ENCODE measurements at places on chromosomes 12 and 14. TPM values are rescaled to one million over a fixed set of nuclear protein-coding genes. Genes with fewer than 3 reads are reported as not detected.

DNA sequence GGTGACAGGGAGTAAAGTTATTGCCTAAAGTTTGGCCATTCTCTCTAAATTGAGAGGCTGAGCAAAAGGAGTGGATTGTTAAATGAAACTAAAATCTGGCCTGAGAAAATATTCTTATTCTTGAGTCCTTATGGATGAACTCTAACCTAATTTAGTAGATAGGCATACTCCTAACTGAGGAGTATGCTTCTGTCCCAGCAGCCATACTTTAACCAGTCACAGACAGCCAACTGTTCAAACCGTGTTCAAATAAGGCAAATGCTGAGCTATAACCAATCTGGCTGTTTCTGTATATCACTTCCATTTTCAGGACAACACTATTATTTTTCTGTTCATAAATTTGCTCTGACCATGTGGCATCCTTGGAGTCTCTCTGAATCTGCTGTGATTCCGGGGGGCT is 75.9 kb upstream of the RERGL start:
- no peaks in the 10 kb centered on the region for H3K27me3 ChIP-seq
- no peak overlapping the region for H3K4me3 ChIP-seq
- no peaks in the 10 kb centered on the region for H3K36me3 ChIP-seq
- H3K4me1 ChIP-seq: no peaks in the 10 kb centered on the region

DNA sequence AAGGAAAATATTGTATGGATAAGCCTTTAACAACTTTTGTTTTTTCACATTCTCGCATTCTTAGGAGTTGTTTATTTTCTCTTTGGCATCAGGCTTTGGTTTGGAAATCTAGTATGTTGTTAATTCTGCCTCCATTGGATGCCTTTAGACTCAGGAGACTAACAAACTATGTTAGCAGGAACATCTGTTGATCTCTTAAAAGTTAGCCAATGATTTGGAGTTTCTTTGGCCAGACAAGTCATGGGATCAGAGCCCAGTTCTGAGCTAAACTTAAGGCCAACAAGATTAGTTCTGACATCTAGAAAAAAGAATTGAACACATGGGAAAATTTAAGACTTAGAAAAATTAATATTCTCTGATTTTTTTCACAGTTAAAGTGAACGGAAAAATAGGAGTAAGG is 35.3 kb upstream of the STRAP start:
- no peaks in the 10 kb centered on the region for H3K4me1 ChIP-seq
- H3K27ac ChIP-seq: no peak overlapping the region
- H3K27me3 ChIP-seq: no peaks in the 10 kb centered on the region
- H3K4me3 ChIP-seq: no peak overlapping the region
- no peaks in the 10 kb centered on the region for H3K36me3 ChIP-seq

DNA sequence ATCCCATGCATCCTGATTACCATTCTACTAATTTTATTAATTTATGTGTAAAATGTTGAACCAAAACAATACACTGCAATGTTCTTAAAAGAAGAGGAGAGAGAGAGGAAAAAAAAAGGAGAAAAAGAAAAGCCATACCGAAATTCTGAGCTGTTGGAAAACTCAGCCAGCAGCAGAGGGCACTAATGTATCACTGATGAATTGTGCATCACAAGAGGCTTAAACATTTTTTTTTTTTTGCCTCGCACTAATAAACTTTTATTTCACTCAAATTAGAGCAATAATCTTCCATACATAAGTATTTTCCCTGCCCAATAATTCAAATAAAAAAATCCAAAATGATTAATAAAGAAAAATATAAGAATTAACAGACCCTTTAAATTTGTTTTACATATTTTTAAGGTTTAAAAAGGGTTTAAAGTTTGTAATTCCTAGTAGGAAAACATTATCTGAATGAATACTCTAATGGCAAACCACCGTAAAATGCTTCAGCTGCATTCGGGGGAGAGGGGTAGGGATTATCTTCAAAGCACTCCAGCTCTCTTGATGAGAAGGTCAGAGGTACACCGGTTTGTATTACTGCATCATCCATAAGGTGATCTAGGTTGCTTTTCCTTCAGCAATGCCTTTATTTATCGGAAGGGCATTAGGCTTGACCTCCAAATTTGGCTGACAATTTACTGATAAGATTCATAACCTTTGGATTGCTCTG is 41.9 kb downstream of the ATP23 start:
- H3K4me3 ChIP-seq: no peak overlapping the region
- no peaks in the 10 kb centered on the region for H3K4me1 ChIP-seq
- H3K27me3 ChIP-seq: no peaks in the 10 kb centered on the region
- no peak overlapping the region for H3K27ac ChIP-seq
- no peak for DNase-seq

GRCh38 chr14:97456958-97457357 is 659.8 kb downstream of the VRK1 start:
- no peaks in the 10 kb centered on the region for H3K4me1 ChIP-seq
- H3K27me3 ChIP-seq: no peaks in the 10 kb centered on the region
- DNase-seq: no peak
- H3K27ac ChIP-seq: no peak overlapping the region

DNA sequence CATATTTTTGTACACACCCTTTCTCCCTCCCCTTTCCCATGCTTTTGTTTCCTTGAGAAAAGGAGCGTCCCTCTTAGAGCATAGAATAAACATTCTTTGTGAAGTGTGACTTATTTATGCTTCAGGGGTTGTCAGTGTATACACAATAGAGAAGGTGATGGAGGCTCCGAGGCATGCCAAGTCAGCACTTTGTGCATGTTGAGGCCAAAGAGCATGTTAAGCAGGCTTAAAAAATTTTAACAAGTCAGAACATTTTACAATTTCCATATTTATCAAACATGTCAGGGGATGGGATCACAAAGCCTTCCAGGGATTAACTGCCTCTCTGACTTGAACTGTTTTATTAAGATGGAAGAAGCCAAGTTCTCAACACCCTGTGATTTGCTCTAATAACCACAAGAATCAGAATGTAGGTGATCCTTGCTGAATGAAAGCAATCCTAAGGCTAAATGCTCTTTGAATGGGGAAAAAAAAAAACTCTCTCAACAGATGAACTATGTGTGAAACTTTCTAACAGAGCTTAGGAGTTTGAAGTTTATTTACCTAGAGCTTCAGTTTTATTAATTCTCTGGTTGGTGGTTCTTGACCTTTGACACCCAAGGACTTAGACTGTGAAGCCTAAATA is 223.1 kb downstream of the RAD51B start:
- H3K4me1 ChIP-seq: no peaks in the 10 kb centered on the region
- no peak overlapping the region for H3K4me3 ChIP-seq
- H3K36me3 ChIP-seq: no peaks in the 10 kb centered on the region
- no peak overlapping the region for H3K27ac ChIP-seq

GRCh38 chr14:61089126-61089750 is 108.2 kb downstream of the SLC38A6 start:
- H3K4me1 ChIP-seq: no peaks in the 10 kb centered on the region
- H3K4me3 ChIP-seq: no peak overlapping the region
- H3K27me3 ChIP-seq: no peaks in the 10 kb centered on the region
- no peak for DNase-seq

GRCh38 chr14:91919814-91920213 is 27.7 kb downstream of the FBLN5 start:
- H3K4me1 ChIP-seq: no peaks in the 10 kb centered on the region
- no peaks in the 10 kb centered on the region for H3K36me3 ChIP-seq
- H3K4me3 ChIP-seq: no peak overlapping the region
- DNase-seq: no peak
- H3K27ac ChIP-seq: no peak overlapping the region

The MYH6 gene
- total RNA-seq: not detected

The CMTM5 gene
- total RNA-seq: not detected

DNA sequence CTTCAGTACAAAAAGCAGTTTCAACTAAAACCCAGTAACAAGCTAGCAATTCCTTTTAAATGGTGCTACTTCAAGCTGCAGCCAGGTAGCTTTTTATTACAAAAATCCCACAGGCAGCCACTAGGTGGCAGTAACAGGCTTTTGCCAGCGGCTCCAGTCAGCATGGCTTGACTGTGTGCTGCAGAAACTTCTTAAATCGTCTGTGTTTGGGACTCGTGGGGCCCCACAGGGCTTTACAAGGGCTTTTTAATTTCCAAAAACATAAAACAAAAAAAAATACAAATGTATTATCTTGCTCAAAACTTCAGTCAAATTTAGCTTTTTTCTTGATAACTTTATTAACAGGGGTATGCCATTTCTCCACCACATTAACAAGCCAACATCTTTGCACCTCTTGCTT is 3.6 kb upstream of the CLEC4E start:
- H3K36me3 ChIP-seq: no peaks in the 10 kb centered on the region
- no peaks in the 10 kb centered on the region for H3K27me3 ChIP-seq
- H3K4me1 ChIP-seq: no peaks in the 10 kb centered on the region
- no peak overlapping the region for H3K4me3 ChIP-seq

The TIMM9 gene
- total RNA-seq: 53.2 TPM

The HOXC12 gene
- total RNA-seq: 0.27 TPM

GRCh38 chr14:105914738-105915385 is 388.5 kb downstream of the TMEM121 start:
- no peaks in the 10 kb centered on the region for H3K4me1 ChIP-seq
- no peak overlapping the region for H3K27ac ChIP-seq
- H3K36me3 ChIP-seq: no peaks in the 10 kb centered on the region
- no peak for DNase-seq
- no peak overlapping the region for H3K4me3 ChIP-seq

GRCh38 chr12:127063339-127064072 is 1203.5 kb upstream of the TMEM132C start:
- H3K36me3 ChIP-seq: peaks cover 22% of the 10 kb centered on the region
- peak overlapping the region; percentile 65 for H3K4me3 ChIP-seq
- H3K27me3 ChIP-seq: no peaks in the 10 kb centered on the region
- DNase-seq: peak; percentile 28

DNA sequence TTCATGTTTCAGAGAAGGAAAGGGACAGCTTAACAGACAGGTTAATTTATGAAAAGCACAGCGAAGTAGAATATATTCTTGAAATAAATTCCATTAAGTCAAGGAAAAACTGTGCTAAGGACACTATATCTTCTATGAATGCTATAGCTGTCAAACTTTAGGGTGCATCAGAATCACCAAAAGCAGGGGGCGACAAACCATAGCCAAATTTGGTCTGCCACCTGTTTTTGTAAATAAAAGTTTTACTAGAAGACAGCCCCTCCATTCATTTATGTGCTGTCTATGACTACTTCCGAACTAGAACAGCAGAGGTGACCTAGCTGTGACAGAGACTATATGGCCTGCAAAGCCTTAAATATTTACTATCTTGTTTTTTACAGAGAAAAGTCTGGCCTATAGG is 25.9 kb downstream of the PPP4R3A start:
- H3K4me3 ChIP-seq: no peak overlapping the region
- H3K27ac ChIP-seq: no peak overlapping the region
- DNase-seq: no peak
- no peaks in the 10 kb centered on the region for H3K27me3 ChIP-seq

The DDN gene
- 3.4 TPM for total RNA-seq

The RNASE7 gene
- not detected for total RNA-seq

DNA sequence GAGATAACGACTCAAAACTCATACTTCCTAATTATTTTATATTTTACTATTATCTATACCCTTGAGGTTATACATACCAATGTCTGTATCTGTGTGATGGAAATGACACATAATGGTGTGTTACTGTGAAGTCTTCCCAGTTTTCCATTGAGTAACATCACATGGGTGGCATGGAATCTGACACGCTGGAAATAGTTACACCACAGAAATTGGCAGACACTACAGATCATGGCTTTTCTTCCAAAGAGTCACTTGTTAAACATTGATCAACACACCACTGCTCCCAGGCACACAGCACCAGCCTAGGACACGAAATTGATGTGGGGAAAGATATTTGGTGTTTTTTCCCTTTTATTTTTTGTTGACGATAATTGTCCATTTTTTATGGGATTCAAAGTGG is 33.0 kb upstream of the VWF start:
- no peaks in the 10 kb centered on the region for H3K27me3 ChIP-seq
- no peaks in the 10 kb centered on the region for H3K4me1 ChIP-seq
- DNase-seq: no peak
- no peak overlapping the region for H3K27ac ChIP-seq

- H3K27ac ChIP-seq: peak overlapping the region; percentile 29
- no peaks in the 10 kb centered on the region for H3K36me3 ChIP-seq
- DNase-seq: peak; percentile 31
- H3K4me1 ChIP-seq: peaks cover 54% of the 10 kb centered on the region
- H3K27me3 ChIP-seq: no peaks in the 10 kb centered on the region
Observed at GRCh38 chr12:65668981-65669695, 155.1 kb upstream of the HMGA2 start.

DNA sequence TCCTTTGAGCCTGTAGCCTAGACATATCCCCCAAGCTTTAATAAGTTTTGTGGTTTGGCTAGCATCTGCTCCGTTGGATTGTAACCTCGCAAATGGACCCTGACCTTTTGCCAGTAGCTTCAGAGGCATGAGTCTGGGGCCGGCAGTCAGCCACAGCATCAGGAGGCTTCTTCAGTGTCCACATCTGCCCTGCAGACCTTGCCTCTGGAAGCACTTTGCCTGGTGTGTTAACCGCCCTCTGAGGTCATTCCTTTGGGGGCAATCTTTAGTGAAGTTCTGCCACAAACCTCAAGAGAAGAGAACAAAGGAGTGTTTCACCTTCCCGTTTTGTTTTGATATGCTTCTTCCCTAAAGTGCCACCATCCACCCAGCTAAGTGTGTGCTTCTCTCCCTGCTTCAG is 71.4 kb downstream of the GNS start:
- H3K27me3 ChIP-seq: no peaks in the 10 kb centered on the region
- H3K27ac ChIP-seq: no peak overlapping the region
- H3K4me1 ChIP-seq: no peaks in the 10 kb centered on the region
- no peak for DNase-seq
- peaks cover 57% of the 10 kb centered on the region for H3K36me3 ChIP-seq

The NGDN gene
- total RNA-seq: 41.6 TPM
